ENCODE measurements at places on chromosomes 12 and 14. TPM values are rescaled to one million over a fixed set of nuclear protein-coding genes. Genes with fewer than 3 reads are reported as not detected.

NTF3 gene
- not detected for total RNA-seq

FOXN4 gene
- not detected for total RNA-seq

CLSTN3 gene
- total RNA-seq, result 71.9 TPM

LRP1-AS gene
- not detected for total RNA-seq

EML1 gene
- total RNA-seq, result not detected

EFS gene
- total RNA-seq, result not detected

ANKS1B gene
- total RNA-seq, result 1.1 TPM

MYH6 gene
- total RNA-seq, result 1.0 TPM

DNA sequence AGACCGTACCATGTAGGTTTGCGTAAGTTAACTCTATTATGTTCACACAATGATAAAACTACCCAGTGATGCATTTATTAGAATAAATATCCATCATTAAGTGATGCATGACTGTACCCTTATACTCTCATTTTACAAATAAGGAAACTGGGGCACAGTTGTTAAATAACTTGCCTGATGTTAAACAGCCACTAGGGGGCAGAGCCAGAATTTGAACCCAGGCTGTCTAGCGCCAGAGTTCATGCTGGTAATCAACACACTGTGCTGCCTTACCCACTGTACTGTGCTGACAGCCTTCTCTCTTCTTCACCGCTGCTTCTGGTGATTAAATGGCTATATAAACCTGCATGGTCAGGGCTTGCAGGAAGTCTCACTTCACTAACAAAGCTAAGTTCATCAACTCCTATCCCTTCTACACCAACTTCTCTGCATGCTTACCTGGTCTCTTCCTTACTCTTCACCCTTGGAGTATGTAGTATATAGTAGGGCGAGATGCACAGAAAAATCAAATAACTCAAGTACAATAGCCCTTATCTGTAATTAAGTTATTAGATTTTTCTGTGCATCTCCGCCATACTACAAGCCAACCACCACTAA, 43.6 kb upstream of the APPL2 start:
- peak; percentile 72 for DNase-seq

DNA sequence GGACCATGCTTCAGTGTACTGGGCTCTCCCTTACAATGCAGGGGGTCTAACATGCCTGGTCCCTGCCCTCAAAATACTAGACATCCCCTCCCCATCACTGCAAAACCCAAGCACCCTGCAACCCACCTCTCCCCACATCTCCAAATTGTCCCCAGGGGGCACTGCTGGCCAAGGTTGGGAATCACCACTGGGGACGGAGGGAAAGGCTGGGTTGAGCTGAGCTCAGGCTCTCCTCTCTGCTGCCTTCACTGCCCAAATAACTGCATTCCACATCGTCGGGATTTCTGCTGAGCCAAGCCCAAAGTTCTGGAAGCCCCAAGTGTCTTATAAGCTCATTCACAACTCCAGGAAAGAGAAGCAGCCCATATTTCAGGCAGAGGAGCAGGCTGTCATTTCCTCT, 69.6 kb downstream of the NT5DC3 start:
- no peak for DNase-seq

DNA sequence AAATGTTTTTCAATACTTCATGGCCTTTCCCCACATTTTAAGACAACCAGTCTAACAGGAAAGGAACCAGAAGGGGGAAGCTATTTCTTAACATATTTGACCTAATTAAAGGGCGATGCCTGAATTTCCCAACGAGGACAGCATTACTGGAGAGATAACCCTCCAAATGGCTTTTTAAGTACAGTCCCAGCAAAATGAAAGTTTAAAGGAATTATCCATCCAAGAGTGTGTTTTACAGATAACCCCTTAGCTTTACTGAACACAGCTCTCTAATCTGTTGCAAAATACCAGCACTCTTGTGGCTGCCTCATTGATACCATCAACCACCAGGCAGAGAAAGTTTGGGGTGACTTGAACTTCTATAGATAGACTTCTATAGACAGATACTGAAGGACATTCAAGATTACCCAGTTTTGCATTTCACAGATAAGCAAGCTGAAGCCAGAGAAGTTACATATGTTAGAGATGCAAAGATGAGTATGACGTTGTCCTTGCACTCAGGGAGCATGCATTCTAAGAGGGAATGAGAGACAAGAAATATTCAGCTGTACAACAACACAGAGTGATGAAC, 41.3 kb upstream of the DUSP6 start:
- no peak for DNase-seq

DNA sequence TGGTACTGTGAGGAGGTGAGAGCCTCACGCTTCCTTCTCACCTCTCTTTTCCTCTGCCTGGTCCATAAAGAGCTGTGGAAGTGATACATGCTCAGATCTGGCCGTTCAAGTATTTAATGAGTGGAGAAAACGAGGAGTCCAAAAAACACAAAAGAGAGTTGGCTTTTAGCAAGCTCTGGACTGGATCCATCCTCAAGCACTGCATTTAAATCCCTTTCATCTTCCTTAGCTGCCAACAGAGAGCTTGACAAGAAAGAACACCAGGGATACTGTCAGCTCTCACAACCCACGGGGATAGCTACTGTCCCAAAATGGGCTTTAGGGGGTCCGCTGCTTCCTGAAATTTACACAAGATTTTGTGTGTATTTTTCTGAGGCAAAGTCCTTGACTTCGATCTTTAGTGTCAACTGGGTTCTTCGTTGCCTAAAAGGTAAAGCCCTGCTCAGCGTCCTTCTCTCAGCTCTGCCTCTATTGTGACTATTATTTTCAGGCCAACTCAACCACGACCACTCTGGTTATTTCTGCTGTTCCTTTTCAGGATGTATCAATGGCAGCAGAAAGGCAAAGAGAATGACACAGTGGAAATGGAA, 120.9 kb downstream of the TMTC1 start:
- DNase-seq, result no peak

DNA sequence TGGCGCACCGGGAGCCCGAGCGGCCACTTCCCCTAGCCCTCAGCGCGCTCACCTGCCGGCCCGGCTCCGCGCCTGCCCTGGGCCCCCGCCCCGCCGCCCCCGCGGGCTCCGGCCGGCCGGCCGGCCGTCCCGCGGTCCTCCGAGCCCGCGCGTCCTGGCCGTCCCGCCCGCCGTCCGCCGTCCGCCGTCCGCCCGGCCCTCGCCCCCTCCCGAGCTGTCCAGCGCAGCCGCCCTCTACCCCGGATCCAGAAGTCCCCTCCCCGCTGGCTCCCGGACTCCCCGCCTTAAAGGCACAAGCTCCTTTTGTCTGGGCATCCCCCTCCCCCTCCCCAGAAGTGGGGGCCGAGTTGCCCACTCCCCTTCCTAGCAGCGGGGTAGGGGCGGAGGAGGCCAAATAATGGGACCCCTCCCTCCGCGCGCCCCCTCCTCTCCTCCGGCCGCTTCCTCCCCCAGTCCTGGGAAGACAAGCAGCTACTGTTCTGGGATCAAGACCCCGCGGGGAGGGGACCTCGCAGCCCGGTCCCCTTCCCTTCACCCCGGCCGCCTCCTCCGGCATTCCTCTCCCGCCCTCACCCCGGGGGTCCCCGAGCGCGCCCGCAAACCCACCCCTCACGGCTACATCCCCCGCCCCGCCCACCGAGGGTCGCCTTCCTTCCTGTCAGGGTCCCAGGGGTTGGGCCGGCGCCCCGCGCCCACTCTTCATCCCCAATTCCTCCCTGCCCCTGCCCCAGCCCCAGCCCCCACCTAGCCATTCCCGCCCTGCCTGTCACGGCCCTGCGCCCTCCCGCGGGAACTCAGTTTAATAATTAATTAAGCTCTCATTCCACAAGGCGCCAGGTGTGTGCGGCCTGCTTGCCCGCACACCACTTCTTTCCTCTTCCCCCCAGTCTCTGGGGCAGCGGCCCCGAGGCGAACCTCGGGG, at the start of gene ADCY6:
TSS of gene ADCY6 (minus strand) at position 236 of the 922 bp plus-strand sequence. CDS start 5,655 bp downstream, outside the sequence.
- DNase-seq, result no peak

- no peak for DNase-seq
Measured at GRCh38 chr12:102171951-102172350, 25.7 kb downstream of the PMCH start.

- no peak for DNase-seq
Measured at GRCh38 chr14:90288651-90289355, 32.5 kb downstream of the PSMC1 start.

GRCh38 chr14:97221572-97222285, 424.5 kb downstream of the VRK1 start:
- DNase-seq, result no peak

- no peak for DNase-seq
Measured at GRCh38 chr12:79329933-79330332, 360.8 kb downstream of the PAWR start.

- no peak for DNase-seq
Measured at GRCh38 chr12:111901182-111901581, 59.2 kb downstream of the MAPKAPK5 start.

DNA sequence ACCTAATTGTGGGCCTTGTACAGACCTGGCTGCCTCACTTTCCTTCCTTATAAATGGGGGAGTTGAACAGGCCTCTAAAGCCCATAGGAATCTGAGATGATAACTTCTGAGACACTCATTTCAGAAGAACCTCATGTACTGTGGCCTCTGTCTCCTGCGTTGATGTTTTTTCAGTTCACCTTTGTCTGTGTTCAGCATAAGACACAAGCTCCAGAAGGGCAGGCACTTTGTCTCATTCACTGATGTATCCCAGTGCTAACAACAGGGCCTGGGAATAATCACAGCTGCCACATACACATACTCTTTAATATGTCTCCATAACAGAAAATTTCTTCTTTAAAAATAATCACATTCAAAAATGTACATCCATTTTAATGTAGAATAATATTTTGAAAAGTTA, 3.3 kb downstream of the FGD6 start:
- no peak for DNase-seq

GRCh38 chr14:99509871-99510555, 28.8 kb downstream of the CCNK start:
- no peak for DNase-seq

DNA sequence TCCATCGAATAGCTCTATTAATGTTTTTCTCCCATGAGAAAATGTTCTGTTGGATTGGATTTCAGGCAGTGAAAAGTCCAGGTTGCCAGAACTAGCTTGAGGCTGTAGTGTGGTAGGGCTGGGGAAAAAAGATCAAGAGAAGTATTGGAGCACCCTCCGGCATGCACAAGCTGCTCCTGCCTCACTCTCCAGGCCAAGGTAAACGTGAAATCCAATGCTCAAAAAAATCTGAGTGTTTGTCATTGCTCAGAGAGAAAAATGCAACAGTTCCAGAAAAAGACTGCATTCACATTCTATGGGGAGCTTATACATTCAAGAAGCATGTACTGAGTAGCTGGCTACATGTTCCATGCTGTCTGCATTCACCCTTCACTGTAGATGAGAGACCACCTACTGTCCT, 680.9 kb upstream of the TBX3 start:
- DNase-seq, result no peak
